ENCODE measurements at places on chromosomes 1 and 21. TPM values are rescaled to one million over a fixed set of nuclear protein-coding genes. Genes with fewer than 3 reads are reported as not detected.

GRCh38 chr1:206451134-206451686 lies 19.1 kb upstream of the IKBKE start:
- H3K4me1 ChIP-seq: no peaks in the 10 kb centered on the region
- H3K27ac ChIP-seq: no peak overlapping the region
- no peak for DNase-seq
- H3K27me3 ChIP-seq: no peaks in the 10 kb centered on the region
- peaks cover 6% of the 10 kb centered on the region for H3K36me3 ChIP-seq
- H3K4me3 ChIP-seq: no peak overlapping the region

DNA sequence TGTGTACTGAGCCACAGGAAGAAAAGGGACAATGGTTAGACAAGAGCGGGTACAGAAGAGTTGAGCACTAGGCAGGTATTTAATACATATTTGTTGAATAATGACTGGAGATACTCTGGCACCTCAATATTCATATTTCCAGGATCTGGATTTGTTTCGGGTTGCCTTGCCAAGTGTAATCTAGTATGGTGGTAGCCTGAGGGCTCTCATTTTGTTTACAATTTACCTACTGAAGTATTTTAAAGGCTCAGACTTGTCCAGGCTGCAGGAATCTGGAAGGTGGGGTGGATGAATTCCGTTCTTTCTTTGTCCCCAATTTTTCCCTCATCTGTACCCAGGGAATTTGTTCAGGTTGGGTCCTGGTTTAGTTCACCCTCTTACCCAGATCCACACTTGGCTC lies 95.0 kb downstream of the CACHD1 start:
- H3K27ac ChIP-seq: peak overlapping the region; percentile 40
- no peaks in the 10 kb centered on the region for H3K27me3 ChIP-seq
- no peak overlapping the region for H3K4me3 ChIP-seq
- H3K36me3 ChIP-seq: no peaks in the 10 kb centered on the region
- H3K4me1 ChIP-seq: peaks cover 53% of the 10 kb centered on the region

The CYP4Z1 gene
- not detected for total RNA-seq

GRCh38 chr1:196774603-196775002 lies at the start of gene CFHR3:
Gene CFHR3 (plus strand): TSS chr1:196774840. CDS start chr1:196774887, 47 bp downstream.
- H3K27me3 ChIP-seq: no peaks in the 10 kb centered on the region
- H3K27ac ChIP-seq: no peak within 1 kb of the TSS
- H3K36me3 ChIP-seq: no peaks in the 10 kb centered on the region
- H3K4me1 ChIP-seq: no peaks in the 10 kb centered on the region
- DNase-seq: no peak

DNA sequence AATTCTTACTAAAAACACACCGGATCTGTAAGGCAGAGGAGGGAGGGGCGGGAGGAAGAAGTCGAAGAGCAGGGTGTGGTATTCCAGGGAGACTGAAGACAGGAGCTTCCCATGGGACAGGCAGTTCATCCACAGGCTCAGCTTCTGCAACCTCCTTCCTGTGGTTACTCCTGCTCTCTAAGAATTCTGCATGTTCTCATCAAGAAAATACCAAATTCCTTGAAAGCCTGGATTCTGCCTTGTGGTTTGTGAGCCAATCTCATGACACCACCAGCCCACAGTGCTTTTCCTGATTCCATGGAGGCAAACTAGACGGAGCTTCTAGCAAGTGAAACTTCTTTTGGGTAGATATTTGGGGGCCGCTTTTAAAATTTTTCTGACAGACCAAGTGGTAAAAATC lies 1.1 kb upstream of the ST6GALNAC3 start:
- no peak overlapping the region for H3K27ac ChIP-seq
- no peaks in the 10 kb centered on the region for H3K36me3 ChIP-seq
- H3K4me3 ChIP-seq: peak overlapping the region; percentile 98
- 0 out of 2 replicates have a peak, but pooled peaks cover 7% of the 10 kb centered on the region for H3K27me3 ChIP-seq
- peak; percentile 44 for DNase-seq

GRCh38 chr1:6367381-6368012 lies 26.1 kb downstream of the ACOT7 start:
- no peak overlapping the region for H3K27ac ChIP-seq
- no peak for DNase-seq
- H3K4me3 ChIP-seq: no peak overlapping the region
- no peaks in the 10 kb centered on the region for H3K4me1 ChIP-seq
- H3K27me3 ChIP-seq: no peaks in the 10 kb centered on the region

The LAX1 gene
- total RNA-seq: not detected

GRCh38 chr21:38837806-38838461 lies 32.2 kb downstream of the ETS2 start:
- no peak overlapping the region for H3K27ac ChIP-seq
- no peak for DNase-seq
- H3K36me3 ChIP-seq: no peaks in the 10 kb centered on the region
- no peaks in the 10 kb centered on the region for H3K4me1 ChIP-seq

The PTGFRN gene
- total RNA-seq: 21.8 TPM

All from GM23338 (cell line).